CD4-positive, alpha-beta T cell treated with Interleukin-6 at 100 ng/mL for 8 hours (primary cell): ENCODE measurements at places on chromosomes 3 and 15.

DNA sequence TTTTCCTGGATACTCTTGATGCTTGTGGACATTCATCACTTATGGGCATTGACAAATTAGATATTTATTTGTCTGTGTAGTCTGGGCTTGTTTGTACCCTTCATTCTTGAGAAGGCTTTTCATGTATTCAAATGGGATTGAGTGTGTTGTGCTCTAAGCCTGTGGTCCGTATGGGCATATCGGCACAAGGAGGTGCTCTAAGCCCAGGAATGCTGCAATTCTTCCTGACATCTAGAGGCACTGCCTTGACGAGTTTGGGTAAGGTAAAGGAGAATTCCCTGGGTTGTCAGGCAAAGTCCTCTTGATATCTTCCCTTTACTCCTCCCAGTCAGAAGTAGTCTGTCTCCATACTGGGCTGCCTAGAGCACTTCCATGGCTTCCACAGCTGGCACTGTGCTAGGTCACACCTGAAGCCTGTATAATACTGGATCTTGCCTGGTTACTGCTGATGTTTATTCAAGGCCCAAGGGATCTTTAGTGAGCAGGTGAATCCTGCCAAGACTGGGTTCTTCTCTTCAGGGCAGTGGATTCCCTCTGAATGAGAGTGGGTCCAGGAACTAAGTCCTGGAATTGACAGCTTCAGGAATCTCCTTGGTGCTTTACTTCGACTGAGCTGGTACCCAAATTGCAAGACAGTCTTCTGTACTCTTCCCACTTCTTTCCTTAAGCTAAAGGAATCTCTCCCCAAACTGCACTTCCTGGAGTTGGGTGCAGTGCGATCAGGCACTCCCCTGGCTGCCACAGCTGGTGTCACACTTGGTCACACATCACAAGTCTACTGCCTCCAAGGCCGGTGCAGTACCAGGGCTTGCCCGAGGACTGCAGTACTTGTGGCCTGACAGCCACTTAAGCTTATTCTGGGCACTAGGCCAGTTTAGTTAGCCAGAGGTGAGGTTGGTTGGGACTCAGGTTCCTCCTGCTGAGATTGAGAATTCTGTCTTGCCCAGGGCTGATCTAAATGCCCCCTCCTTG is 46.0 kb downstream of the GALK2 start:
- DNase-seq, result no peak

DNA sequence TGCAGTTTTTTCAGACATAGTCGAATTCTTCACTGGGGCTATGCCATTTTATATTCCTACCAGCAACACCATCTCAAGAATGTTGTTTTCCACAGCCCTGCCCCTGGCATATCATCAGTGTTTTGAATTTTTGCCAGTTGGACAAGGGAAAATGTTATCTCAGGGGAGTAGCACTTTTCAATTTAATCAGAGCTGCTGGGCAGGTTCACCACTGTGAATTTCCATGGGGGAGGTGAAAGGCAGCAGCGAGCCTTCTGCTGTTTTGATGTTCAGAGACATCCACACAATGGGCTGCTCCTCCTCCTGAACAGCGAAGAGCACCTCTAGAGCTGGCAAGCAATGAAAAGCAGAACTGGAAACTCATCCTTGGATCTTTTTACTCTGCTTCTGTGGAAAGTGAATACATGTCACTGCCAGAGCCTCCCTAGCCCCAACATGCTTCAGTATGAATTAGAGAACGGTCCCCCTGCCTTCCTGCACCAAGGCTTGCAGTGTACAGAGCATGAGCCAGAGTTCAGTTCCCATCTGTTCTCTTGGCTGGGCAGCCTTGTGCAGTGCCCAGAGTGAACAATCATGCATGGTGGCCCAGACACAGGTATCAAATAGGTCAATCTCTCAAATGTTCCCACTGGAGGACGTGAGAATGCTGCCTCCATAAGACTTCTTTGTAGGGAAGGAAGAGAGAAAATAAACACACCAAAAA is 56.1 kb upstream of the RAD18 start:
- DNase-seq, result no peak

DNA sequence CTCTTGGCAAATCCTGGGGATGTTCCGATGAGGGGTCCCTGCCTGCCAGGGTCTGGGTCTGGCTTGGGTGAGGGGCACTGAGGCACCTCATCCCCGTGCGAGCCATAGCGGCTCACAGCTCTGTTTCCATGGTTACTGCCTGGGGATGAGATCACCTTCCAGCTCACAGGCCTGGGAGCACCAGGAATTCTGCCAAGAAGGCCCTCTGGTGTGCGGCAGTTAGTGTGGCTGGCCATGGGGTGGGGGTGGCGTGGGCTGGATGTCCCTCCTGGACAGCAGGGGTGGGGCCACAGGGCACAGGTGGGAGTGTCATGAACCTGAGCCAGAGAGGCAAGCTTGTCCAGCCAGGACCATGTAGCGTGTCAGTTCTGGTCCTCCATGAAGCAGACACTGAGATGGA is 22.1 kb upstream of the PRR23E start:
- no peak for DNase-seq

DNA sequence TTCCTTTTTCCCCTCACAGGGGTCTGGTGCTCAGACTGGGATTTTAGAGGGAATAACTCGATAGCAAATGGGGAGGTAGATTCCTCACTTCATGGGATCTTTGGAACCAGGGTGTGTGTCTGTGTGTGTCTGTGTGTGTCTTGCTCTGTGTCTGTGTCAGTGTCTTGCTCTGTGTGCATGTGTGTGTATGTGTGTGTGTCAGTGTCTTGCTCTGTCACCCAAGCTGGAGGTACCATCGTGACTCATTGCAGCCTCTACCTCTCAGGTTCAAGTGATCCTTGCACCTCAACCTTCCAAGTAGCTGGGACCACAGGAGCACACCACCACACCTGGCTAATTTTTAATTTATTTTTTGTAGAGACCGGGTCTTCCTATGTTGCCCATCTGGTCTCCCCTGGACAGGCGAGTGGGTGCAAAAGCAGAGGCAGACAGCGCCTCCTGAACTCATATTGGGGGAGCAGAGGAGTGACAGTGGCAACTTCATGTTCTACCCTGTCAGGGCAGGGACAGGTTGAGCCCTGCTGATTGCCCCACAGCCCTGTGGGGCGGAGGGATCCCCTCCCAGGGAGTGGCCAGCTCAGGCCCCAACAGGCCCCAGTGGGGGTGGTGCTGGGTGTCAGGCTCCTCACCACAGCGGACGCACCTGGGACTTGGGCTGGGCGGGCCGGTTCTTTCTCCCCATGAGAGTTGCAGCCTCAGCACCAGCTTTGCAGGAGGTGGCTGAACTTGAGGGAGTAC is 10.4 kb upstream of the SEMA4B start:
- no peak for DNase-seq

- DNase-seq, result no peak
Measured at GRCh38 chr3:178147001-178147400, 389.2 kb upstream of the KCNMB2 start.

DNA sequence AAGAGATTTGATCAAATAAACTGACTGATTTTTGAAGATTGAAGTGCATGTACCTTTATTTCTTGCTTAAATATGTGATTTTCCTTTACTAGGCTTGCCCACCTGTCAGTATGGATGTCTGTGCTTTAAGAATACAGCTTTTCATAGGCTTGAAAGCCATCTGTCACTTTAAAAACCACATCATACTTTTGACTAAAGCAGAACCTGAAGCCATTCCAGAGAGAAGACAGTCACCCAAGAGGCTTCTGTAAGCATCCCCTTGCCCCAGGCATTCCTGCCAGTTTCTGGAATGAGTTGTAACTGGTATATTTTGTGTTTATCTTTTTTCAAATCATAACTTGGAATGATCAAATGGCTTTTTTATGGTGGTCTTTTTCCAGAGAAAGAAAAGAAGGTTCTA is 24.0 kb downstream of the HPS3 start:
- no peak for DNase-seq

DNA sequence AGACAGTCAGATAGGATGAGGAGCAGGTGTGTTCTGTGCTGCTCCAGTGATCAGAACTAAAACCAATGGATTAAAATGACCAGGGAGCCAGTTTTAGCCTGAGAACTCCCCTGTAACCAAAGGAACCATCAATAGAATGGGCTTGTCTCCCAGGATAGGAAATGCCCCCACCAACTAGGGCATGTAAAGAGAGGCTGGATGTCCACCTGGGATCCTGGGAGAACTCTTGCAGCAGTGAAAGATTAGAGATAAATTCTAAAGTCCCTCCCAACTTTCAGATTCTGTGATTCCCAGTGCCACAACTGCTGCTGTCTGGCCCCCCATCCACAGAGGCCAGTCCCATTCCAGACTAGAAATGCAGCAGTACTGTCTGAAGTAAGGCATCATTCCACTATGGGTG is 33.8 kb downstream of the HDC start:
- DNase-seq, result no peak

GRCh38 chr15:82970078-82970686 is 15.8 kb upstream of the RAMAC start:
- DNase-seq, result no peak

DNA sequence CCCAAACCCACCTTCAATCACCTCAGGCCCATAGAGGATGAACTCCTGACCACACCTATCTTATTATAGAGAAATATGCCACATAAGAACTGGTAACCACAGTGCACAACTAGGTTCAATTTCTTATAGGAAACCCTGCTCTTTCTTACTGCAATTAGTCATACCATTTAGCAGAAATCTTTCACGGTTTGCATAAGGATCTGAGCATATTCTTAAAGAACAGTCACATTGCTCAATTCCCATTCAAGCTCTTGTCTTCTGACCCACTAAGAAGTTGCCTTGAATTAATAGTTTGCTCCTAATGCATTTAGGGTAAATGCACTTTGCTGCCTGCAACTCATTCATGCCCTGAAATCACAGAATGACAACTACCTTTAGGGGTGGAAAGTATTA is 9.2 kb downstream of the ERC2 start:
- DNase-seq, result no peak

GRCh38 chr3:100213891-100214573 is 46.8 kb upstream of the TBC1D23 start:
- DNase-seq, result no peak
